ENCODE measurements at places on chromosomes 1 and 21.
A peak's percentile ranks its signal among the peaks of the same experiment; 100 is the strongest.

- no peak for DNase-seq
Measured at GRCh38 chr1:28796352-28797211, 15.4 kb upstream of the OPRD1 start.

DNA sequence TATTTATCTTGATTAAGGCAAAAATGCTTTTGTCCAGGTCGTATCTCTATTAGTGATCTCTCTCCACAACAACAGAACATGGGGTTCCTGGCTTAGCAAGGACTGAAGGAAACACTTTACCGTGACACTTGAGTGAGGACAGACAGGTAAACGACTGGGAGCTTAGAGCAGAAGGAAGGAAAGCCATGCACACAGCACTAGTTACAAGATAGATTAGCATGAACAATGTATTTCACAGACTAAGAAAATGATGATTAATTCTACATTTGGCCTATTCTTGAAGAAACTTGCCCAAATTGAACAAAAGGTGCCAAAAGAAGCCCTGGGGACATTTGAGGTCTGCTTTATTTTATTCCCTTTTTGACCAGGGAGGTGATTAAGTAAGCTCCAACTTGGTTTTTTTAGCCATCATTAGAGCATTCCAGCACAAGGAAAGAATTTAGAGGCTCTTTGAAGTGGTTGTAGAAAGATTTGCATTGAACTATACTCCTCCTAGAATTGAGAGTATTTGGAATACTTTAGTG, 248.5 kb downstream of the USP25 start:
- no peak for DNase-seq

GRCh38 chr1:226309398-226310244, 657 bp upstream of the LIN9 start:
- DNase-seq = peak; percentile 81

GRCh38 chr1:39413902-39414528, 77.4 kb upstream of the BMP8A start:
- no peak for DNase-seq

- no peak for DNase-seq
Measured at GRCh38 chr1:40788561-40789341, 5.2 kb downstream of the KCNQ4 start.

DNA sequence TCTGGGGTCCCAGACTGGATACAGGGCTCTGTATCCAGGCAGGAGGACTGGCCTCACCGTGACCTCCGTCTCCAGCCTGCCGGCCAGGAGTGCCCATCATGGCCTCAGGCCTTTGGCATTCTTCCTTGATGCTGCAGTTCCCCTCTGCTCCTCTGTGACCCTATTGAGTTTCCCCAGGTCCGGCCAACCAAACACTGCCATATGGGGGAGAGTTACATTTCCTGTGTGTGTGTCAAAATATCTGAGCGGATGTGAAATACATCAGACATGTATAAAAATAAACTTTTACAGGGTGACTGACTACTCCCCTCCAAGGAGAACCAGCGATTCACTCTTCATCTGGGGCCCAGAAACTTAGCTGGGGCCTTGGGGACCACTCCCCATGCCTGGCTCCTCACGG, 10.2 kb upstream of the UBL4B start:
- no peak for DNase-seq

- no peak for DNase-seq
Measured at GRCh38 chr1:9106286-9106685, 22.6 kb downstream of the GPR157 start.

DNA sequence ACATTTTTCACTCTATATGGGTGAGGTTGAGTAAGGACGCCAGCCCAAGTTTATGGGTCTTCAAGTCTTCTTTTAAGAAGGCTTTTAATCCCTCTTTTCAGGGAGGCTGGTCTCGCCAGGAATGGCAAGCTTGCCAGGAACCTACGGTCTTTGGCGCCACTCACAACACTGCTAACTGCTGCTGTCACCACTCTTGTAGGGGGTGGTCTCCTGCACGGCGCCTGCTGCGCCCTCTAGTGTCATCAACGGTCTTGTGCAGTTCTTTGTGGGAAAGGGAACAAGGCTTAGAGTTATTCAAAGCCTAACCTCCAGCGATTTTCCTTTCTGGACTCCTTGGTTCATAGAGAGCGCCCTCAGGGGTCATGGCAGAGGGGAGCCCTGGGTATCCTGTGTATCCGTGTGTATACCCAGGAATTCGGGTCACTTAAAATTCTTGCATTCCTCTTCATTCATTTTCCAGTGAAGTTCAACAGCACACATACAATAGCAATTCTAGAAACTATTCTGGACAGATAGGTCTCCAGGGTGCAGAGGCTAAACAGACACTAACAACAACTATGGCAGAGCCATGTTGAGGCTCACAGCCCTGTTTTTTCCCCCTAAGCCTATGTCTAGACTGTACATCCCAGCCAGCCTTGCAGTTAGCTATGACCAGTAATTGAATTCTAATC, 392.8 kb upstream of the CAMK1G start:
- DNase-seq = no peak

- no peak for DNase-seq
Measured at GRCh38 chr1:24343412-24344089, 24.4 kb downstream of the GRHL3 start.

DNA sequence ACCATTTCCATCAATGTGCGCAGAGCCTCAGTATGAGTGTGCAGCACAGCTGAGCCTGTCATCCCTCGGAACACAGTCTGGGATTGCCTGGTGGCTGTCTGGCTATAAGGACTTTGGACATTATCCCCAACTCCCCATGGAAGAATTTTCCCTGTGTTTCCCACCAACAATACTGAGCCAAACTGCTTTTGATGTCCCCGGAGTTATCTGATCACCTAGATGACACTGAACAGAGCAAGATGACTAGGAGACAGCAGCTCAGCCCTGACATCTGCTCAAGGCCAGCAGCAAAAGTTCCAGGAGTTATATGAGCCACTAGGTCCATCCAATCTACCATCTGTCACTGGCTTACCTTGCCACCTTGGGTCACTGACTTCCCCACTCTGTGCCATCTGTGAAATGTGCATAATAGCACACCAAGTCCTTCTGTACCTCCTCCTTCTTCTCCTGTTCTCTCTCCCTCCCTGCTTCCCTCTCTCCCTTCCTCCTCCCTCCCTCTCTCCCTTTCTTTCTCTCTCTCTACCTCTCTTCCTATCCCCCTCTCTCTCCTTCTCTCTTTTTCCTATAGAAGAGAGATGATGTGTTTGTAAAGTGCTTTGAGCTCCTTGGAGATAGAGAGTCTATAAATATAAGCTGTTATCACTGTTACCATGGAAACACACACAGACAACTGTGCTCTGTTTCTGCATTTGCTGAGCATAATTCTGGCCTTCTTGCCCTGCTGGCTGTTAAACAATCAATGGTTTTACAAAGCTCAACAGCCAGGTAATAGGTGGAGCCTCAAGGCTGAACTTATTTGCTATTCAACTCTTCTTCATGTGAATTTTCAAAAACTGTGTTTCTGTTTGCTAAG, 19.7 kb upstream of the ATP1B1 start:
- DNase-seq = no peak

GRCh38 chr1:4624141-4624715, 30.2 kb upstream of the AJAP1 start:
- no peak for DNase-seq

DNA sequence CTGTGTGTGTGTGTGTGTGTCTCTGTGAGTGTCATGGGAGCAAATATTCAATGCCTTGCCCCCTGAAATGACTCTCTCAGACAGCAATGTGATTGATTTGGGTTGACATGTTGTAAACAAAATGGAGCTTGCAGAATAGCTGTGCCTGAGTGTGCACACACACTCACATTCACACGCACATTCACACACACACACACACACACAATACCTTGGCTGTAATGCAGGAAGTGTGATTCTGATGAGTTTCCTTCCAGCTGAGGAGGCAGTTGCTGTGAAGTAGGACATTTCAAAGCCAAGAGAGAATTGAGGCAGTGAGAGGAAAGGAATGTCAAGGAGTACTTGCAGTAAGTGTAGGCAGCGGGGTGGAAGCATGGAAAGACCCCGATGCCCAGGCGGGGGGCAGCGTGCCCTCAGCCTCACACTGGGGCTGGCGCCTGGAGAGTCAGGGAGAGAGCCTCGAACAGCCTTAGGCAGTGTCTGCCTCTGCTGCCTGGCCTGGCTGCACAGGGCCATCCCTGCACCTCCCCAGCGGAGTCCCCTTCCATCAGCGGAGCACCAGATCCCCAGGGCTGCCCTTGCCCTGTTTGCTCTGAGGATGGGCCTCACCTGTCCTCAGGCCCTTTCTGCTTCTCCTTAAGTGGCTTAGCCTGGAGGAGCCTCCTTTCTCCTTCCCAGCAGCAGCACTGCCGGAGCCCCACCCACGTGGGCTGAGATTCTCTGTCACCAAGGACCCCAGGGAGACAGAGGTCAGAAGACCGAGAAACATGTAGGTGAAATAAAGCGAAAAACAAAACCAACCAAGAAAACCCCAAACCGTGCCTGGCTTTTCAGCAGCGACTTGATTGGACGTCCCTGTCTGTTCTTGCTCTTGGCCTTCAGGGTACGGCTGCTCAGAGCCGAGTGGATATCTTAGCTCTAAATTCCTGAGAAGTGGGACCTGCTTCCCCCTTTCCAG, 9.2 kb downstream of the VASH2 start:
- no peak for DNase-seq

DNA sequence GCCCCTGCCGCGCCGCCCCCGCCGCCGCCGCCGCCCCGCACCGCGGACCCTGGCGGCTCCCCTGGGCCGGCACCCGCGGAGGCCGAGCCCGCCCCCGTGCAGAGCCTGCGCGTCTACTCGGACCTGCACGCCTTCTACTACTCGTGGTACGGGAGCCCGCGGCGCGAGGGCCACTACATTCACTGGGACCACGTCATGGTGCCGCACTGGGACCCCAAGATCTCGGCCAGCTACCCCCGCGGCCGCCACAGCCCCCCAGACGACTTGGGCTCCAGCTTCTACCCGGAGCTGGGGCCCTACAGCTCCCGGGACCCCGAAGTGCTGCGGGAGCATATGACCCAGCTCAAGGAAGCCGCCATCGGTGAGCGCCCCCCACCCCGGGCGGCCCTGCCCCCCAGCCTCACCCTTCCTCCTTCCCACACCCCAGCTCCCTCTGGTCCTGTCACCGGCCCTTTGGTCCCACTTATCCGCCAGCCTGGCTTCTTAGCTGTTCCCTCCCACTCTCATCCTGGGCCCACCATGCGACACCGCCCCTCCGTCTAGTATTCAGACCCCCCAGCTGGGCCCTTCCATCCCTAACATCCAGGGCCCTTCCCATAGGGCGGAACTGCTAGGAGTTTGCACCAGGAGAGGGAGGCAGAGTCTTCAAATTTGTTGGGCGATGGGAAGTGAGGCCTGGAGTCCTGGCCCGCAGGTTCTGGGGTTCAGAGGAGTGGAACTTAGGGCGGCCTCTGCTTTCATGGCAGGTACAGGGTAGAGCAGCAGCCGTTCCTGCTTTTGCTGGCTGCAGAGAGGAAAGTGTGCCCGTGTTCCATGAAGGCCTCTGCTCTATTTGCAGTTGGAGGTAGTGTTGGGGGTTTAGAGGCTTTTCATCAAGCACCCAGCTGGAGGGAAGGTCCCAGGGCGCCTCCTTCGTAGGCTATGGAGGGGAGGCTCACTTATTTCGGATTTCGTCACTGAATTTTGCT, 1.0 kb downstream of the MANEAL start:
- no peak for DNase-seq

GRCh38 chr1:42756956-42757891, 9.6 kb downstream of the P3H1 start:
- no peak for DNase-seq

DNA sequence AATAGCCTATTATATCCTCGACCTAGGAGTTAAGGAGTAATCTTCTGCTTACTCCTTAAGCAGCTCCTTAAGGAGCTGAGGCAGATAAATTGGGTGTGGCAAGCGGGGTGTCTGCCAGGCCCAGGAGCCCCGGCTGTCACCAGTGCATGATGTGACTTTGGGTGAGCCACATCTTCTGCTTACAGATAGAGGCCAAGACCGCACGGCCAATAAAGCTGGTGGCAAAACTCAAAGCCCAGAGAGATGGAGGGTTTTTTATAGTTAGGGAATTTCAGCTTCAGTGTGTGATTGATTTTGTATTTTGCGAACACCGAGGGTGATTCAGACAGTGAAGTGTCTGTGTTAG, 9.8 kb downstream of the MX2 start:
- peak; percentile 22 for DNase-seq

DNA sequence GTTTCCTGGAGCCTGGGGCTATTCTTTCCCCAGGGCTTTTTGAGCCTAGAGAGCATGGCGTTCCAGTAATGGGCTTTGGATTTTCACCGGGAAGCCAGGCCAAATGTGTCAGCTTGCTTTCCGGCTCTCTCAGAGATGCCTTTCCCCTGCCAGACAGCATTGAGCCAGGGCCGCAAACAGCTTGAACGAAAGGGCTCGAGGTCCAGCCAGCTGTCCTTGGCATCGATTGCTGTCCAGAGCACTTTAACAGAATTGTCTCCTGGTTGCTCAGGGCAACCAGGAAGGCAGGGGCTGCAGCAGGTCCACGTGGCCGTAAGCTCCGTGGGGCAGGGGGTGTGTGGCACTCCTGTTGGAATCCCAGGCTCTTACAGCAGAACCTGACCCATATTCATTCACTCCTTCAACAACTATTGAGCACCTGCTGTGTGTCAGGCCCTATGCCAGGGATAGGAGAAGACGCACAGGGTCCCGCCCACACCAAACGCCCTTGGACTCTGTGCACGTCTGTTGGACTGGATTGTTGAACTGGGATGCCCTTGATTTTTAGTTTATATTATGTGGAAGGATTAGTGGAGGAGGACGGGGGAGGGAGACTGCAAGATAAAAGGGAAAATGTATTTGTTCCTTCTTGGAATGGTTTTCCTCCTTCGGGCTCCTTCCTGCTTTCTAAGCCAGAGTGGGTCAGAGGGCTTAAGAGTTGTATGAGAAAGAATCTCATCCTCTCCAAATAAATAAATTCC, 38.7 kb upstream of the EFHD2 start:
- peak; percentile 79 for DNase-seq

DNA sequence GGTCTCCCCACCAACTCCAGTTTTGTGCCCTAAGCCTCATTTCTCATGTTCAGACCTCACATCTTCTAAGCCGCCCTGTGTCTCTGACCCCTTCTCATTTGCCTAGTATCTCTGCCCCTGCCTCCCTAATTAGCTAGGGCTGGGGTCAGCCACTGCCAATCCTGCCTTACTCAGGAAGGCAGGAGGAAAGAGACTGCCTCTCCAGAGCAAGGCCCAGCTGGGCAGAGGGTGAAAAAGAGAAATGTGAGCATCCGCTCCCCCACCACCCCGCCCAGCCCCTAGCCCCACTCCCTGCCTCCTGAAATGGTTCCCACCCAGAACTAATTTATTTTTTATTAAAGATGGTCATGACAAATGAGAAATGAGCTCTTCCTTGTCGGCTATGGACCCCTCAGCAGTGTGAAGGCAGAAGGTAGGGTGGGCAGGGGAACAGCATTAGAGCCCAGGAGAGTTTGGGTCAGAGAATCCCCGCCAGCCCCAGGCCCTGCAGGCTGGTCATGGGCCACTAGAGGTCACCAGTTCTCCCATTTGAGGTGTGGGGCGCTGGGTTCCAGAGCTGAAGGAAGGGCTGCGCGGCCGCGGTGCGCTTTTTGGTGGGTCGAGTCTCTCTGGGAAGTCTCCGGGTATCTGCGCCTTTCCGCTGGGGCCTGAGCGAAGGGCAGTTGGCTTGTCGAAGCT, 11.5 kb downstream of the ADAMTSL4 start:
- DNase-seq = no peak

DNA sequence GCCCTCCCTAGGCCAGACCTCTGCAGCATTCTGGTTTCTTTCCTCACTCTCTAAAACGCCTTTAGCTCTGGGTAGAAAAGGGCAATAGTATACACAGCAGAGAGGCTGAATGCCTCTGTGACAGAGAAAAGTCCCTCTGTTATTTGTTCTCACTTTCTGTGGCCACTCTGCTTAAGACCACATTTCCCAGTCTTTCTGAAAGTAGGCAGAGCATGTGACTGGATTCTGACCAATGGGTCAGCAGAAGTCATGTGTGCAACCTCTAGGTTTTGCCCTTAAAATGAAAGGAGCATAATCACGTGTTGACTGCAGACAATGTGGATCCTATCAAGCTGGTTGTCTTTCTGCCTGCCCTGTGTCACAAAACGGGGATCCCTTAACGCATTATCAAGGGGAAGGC, 79.7 kb upstream of the MARK1 start:
- DNase-seq = no peak
